ENCODE measurements at places on chromosomes 6 and 20.

DNA sequence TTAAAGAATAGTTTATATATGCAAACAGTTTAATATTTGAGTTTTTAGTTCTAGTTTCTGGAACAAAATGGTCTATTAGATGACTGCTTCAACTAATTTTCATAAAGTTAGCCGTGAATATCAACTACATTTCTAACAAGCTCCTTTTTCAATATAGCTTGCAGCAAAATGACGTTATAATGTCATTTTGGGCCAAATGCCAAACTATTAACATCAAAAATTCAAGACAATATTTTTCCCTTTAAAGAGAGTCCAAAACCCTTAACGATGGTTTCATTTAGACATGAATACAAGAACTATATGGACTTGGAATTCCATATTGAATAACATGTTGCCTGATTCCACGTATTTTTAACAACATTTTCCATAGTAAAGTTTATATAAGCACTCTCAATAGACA, 91.0 kb downstream of the SMLR1 start:
- no peak for DNase-seq

GRCh38 chr6:133254552-133255228, 13.5 kb downstream of the EYA4 start:
- no peak for DNase-seq

DNA sequence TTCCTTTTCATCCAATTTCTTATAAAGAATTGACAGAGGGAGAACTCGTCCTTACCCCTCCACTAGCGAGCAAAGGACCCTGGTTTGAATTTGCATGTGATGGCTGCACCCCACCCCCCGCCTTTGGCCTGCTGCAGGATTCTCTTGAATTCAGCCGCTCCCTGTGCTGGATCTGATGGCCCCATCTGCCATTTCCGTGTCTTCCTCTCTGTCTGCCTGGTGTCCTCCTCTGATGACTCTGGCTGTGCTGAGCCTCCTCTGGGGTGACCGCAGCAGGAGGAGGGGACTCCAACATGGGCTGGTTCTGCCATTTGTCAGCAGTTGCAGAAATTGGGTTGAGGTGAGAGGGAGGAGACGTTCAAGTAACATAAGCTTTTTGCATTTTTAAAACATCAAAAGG, 188.8 kb downstream of the DLL1 start:
- DNase-seq = no peak

DNA sequence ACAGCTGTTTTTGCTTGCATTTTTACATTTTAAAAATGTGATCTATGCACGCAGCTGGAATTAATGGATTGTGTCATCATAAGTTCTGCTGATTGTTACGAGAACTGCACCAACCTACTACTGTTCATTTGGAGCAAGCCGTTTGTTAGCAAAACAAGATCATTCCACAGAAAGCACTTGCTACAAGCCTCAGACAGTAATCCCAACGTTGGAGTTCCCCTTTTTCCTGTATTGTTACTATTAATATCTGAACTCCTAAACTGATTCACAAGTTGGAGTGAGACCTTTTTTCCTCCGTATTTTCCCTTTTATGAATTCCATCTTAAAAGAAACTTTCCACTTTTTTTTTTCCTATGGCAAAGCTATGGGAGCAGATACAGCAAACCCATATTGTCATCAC, 3.5 kb downstream of the TENT5A start:
- DNase-seq = no peak

DNA sequence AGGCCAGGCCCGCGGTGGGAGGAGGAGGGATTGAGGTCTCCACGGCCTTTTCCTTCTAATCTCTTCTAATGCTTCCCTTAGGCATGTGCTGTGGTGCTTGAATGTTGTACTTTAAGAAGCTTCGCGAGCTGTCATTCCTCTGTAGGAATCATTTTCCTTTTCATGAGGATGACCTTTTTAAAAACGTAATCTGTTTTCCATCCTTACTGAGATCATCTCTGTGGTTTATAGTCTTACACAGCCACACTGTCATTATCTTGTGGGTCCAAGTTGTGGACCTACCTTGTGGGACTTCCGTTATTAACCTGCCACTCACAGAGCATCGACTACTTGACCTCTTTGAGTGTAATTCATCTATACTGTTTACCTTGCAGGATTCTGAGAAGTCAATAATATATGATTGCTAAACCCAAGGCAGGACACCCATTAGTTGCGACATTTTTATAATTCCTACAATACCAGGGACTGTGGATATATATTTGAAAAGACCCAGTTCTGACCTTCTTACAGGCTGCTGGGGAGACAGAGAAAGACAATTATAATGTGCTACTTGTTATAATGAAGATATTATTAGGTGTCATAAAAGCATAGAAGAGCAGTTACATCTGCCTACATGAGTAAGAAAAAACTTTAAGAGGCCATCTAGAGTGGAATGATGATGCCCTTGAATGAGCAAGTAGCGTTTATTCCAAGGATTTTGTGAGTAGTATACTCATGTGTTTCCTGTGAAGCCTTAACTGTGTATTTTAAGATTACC, 842 bp downstream of the SLC25A27 start:
- no peak for DNase-seq

- no peak for DNase-seq
These were observed 52.9 kb upstream of the FNDC1 start for GRCh38 chr6:159116343-159116742.

GRCh38 chr6:54315656-54316055, 7.4 kb downstream of the TINAG start:
- no peak for DNase-seq

DNA sequence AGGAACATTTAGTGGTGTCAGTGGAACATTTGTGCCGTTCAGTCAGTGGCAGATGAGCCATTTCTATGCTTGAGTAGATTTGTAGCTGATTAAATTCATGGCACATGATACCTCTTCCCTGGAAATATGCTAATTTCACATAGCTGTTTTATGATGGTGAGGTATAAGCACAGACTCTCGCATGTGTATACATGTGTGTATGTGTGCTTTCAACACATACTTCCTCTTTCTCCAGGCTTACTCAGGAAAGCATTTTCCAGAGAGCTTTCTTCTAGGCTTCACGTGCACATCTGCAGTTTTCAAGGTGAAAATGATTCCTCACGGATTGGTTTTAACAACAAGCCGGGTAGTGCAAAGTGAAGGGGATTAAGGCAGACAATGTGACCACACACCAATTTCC, 396.5 kb downstream of the HDGFL1 start:
- no peak for DNase-seq

DNA sequence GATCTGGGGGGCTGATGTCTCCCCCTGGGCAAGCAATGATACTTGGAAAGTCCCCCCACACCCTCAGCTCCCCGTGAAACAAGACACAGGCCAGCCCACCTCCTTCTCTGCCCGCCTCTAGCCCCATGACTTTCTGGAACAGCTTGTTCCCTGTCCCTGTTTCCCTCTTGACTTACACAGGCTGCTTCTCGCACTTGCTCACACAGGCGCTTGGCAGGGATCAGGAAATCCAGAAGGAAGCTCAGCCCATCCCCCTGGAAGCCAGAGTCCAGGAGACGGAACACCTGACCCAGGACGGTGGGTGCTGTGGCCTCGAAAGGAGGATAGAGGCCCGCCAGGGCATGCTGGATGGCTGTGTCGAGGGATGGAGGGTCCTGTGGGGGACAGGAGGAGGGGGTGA, 14.8 kb downstream of the KIAA1755 start:
- no peak for DNase-seq

DNA sequence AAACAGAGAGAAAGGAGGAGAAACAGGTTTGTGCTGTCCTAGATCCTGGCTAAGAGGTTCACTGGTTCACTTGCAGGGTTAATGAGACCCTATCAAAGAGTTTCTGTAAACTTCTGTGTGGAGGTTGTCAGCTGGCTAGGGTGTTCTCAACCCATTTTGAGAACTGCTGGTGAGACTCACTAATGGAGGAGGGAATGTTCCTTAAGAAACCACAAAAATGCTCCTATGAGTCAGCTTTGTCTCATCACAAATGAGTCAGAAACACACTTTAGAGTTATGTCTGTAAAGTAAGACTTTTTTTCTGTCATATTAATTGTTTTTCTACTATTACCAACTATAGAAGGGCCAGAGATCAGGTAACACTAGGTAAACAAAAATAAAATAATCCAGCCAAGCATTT, 884.4 kb downstream of the PHF3 start:
- no peak for DNase-seq

DNA sequence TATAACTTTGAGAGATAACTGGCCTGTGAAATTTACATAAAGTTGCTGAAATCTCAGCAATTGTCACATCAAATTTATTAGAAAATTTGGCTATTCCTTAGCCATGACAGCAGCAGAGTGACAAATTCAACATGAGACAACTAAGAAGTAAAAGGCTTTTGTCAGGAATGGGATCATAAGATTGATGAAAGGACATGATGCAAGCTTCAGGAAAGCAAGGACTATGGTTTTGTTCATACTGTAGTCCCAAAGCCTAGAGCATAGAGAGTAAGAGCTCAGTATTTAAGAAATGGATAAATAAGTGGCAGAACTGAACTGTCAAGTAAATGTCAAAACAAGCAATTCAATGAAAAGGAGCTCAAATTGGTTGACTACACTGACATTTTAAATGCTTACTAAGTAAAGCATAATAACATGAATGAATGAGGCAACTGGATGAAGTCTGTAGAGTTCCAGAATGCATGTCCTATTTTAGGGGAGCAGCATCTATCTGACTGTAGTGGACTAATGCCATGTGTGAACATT, 12.6 kb downstream of the PGM3 start:
- DNase-seq = no peak

DNA sequence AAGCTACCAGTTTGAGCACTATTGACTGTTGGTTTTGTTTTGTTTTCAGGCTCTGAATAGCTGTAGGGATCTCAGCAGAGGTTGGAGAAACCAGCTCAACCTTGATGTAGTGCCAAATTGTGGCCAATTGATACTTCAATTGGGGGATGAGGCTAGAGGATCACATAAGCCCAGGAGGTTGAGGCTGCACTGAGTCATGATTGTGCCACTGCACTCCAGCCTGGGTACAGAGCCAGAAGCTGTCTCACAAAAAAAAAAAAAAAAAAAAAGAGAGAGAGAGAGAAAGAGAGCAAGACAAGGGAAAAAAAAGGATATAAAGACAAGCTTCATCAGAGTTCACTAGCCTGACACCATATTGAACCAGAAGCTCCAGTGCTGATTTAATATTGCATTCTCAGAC, 702.1 kb downstream of the FRK start:
- no peak for DNase-seq

DNA sequence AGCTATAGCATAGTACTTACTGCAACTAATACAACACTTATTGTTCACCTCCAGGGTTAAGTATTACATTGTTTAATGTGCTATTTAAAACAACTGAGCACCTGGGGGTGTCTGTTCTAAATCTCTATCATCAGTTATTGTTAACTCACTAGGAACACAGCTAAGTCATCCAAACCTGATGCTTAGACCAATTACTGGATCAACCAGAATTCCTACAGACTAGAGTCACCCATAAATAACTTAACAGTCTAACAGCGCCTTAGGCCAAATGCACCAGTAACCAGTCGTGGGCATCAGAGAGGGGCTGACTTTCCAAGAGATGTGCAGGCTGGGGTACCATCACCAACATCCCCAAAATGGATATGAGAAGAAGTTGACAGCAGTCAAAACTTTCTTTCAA, 110.7 kb downstream of the ADTRP start:
- DNase-seq = no peak

DNA sequence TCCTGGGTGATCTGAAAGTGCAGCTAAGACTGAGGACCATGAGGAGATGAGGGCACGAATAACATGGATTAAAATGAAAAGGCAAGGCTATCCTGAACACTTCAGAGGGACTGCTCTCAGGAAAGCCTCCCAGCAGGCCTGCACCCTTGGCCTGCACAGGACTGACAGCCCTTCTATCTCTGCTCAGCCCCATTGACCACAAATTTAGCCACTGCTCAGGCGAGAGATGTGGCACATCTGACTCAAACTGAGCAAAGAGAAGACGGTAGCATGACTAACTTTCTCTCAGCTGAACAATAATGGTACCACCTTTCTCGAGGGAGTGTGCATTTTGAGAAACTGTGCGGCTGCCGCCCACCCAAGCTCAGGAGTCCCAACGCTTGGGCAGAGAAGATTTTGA, 257.5 kb downstream of the ADGB start:
- peak; percentile 78 for DNase-seq

DNA sequence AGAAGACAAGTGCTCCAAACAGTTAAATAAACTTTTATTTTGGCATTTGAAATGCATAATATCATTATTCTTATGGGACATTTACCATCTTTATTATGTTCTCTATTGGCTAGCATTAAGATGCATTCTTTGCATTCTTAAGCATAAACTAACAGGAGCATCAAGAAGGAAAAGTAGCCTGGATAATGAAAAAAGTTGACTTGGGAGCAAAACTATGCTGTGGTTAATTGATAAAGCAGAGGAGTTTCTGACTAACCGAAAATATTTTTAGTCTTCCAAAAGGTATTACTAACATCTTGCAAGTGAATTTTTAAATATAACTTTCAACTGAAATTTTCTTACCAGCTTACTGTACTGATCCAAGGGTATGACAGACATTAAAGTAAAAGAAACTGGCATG, 140.3 kb downstream of the FLRT3 start:
- no peak for DNase-seq

GRCh38 chr6:132789396-132789776, 9.1 kb downstream of the SLC18B1 start:
- DNase-seq = no peak

DNA sequence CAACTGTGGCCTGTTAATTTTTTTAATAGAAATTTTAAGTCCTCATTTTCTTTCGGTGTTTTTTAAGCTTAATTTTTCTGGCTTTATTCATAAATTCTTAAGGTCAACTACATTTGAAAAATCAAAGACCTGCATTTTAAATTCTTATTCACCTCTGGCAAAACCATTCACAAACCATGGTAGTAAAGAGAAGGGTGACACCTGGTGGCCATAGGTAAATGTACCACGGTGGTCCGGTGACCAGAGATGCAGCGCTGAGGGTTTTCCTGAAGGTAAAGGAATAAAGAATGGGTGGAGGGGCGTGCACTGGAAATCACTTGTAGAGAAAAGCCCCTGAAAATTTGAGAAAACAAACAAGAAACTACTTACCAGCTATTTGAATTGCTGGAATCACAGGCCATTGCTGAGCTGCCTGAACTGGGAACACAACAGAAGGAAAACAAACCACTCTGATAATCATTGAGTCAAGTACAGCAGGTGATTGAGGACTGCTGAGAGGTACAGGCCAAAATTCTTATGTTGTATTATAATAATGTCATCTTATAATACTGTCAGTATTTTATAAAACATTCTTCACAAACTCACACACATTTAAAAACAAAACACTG, 10.1 kb downstream of the HFE start:
- DNase-seq = peak; percentile 72

GRCh38 chr6:144500892-144501291, 215.8 kb downstream of the UTRN start:
- peak; percentile 23 for DNase-seq

DNA sequence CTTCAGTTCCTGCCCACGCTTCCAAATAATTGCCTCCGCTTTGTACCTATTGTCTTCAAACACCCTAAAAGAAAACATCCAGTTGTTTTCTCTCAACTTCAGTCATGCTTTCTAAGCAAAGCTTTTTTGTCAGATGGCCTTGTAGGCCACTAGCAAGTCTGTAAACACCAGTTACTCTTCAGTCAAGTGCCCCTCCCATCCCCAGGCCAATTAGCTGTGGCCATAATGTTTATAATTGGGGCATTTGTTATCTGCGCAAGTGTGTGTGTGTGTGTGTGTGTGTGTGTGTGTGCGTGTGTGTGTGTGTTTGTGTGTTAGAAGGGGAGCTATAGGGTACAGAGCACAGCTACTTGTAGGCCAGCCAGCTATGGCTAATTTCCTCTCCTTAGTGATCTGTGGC, 272.4 kb upstream of the MARCKS start:
- DNase-seq = no peak

Measured in activated CD4-positive, alpha-beta memory T cell treated with anti-CD3 and anti-CD28 coated beads for 36 hours (primary cell).